ENCODE measurements at places on chromosomes 2 and 18.

- no peak for DNase-seq
These were observed 7.7 kb downstream of the SLC30A3 start for GRCh38 chr2:27255187-27255586.

DNA sequence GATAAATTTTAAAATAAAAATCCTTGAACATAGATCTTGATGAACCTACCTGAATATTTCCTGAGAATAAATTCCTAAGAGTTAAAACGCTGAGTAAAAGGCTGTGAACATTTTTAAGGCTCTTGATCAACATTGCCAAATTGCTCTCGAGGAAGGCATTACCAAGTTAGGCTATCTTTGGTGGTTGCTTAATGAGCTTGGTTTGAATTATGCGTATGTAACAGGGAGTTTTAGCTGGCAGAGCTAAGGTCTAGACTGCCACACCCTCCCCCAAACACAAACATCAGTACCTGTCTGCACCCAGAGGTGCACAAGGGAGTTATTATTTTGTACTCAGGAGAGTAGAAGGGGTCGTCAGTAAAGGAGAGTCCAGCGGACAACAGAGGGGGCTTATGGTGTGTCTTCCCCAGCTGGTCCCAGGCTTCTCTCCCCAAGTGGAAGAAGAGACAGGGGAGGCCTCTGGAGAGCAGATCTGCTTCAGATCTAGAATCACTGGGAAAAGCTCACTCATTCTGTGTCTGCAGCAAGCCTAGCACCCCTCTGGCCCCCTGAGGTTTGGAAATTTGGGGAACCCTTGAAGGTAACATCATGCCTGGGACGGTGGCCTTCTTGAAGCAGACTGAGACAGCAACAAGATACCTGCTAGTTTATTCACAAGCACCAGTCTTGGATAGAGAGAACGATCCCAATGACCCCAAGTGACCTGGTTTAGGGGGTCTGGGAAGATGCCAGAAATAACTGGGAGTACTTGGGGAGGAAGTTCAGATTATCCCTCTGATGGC is 197.2 kb upstream of the ID2 start:
- no peak for DNase-seq

GRCh38 chr2:96304606-96305005 is 740 bp downstream of the SNRNP200 start:
- no peak for DNase-seq

GRCh38 chr2:46610021-46610420 is 130.7 kb downstream of the TMEM247 start:
- DNase-seq = no peak

DNA sequence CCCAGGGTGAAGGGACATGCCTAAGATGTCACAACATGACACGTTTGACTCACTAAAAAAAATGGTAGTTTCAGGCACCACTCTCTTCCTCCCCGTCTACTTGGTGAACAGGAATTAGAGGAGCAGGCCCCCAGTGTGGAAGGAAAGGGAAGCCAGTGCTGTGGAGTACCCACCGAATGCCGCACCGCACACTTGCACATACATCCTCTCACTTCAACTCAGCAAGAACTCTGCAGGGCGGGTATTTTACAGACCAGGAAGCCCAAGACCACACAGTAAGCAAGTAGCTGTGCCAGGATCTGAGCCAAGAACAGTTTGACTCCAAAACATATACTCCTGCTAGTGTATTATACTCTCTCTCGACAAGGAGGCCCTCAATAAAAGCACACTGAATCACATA is 69.8 kb downstream of the BCL2 start:
- no peak for DNase-seq

DNA sequence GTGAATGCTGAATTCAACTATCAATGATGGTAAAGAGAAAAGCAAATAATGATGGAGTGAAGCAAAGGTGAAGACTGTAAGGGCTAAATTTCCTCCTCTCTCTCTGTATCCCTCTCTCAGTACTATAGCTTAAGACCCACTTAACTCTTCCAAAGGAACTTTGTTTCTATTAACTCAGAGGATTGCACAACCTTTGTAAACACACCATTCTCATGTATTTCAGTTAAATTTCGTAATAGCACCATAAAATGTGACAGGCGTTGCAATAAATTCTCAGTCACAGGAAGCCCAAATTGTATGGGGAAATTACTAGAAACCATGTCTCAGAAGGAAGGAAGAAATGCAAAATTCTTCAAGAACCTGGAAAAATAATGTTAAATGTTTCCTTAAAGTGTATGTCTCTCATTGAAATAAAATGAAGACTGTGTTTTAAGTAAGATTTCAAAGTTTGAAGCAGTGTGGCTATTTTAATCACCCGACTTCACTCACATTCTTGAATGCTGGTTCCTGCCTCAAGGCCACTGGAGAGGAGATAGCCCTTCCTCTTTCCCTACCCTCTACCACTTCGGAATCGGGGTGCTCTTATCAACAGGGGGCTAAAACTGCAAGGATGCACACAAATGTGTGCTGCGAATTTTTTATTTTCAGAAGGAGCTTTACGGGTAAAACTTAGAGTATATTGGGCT is 112.1 kb downstream of the FTCDNL1 start:
- no peak for DNase-seq
